Thoracic aorta (tissue), 2 donors: ENCODE measurements at places on chromosomes 4 and X. TPM values are rescaled to one million over a fixed set of nuclear protein-coding genes. Genes with fewer than 3 reads are reported as not detected.

DNA sequence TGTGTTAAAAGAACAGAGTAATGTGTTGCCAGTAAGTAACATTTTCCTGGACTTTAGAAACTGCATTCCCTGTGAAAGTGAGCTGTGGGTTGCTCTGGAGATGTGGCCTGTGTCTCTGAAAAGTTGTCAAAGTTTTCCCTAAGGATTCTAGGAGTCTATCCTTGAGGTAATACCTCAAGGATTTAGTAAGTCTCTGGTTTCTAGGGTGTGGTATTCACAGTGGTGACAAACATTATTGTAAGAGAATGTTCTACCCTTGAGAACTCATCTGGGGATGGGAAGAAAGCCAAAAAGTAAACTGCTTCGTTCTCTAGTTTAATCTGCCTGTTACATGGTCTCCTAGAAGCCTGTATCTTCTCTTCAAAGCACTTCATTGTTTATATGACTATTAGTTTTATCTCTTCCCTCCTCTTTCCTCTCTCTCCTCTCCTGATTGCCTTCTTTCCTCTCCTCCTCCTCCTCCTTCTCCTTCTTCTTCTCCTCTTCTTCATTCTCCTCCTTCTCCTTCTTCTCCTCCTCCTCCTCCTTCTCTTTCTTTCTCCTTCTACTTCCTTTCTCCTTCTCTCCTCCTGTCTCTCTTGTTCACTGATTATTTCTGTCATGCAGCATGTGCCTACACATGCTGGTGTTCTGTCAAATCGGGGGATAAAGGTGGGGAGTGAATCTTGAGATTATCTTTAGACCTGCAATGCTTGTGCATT, 321.3 kb downstream of the PTTG2 start:
- H3K4me3 ChIP-seq = no peak overlapping the region
- DNase-seq = no peak
- H3K4me1 ChIP-seq = peaks cover 30% of the 10 kb centered on the region
- H3K27ac ChIP-seq = peak overlapping the region; percentile 9

GRCh38 chr4:77566148-77566547, 39.5 kb upstream of the CXCL13 start:
- H3K4me3 ChIP-seq = no peak overlapping the region
- no peak for DNase-seq
- H3K27ac ChIP-seq = no peak overlapping the region
- no peaks in the 10 kb centered on the region for H3K27me3 ChIP-seq

The TCEAL6 gene
- not detected for total RNA-seq

DNA sequence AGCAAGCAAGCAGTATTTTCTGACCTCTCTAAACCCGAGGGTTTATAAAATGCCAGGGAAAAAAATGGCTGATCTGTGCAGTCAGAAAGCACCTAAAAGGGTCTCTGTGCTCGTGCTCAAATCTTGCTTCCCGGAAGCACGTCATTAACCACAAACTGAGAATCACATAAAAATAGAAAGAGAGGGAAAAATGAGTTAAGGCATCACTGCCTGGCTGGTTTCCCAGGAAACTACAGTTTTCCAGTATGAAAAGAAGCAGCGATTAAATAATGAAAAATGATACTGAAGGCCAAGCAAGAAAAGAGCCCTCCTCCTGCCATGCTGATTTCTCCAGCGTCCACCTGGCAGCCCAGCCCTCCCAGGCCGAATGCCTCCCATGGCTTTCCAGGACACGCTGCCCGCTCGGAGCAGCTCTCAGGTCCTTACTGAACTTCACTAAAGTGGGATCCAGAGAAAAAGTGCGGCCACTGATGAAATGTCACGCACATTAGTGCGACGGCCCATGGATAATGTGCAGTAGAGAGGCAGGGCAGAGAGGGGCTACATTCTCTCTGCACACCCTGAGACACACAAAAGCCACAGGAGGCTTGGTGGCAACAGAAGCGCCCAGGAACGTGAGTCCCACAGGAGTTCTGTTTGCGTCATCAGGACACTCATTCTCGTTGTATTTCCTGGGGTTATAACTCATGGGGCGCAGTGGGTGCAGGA, 80.4 kb downstream of the WFS1 start:
- no peak overlapping the region for H3K4me3 ChIP-seq
- H3K27ac ChIP-seq = no peak overlapping the region
- DNase-seq = no peak
- H3K27me3 ChIP-seq = no peaks in the 10 kb centered on the region
- H3K4me1 ChIP-seq = no peaks in the 10 kb centered on the region

The AIFM1 gene
- total RNA-seq = 11.4 TPM

DNA sequence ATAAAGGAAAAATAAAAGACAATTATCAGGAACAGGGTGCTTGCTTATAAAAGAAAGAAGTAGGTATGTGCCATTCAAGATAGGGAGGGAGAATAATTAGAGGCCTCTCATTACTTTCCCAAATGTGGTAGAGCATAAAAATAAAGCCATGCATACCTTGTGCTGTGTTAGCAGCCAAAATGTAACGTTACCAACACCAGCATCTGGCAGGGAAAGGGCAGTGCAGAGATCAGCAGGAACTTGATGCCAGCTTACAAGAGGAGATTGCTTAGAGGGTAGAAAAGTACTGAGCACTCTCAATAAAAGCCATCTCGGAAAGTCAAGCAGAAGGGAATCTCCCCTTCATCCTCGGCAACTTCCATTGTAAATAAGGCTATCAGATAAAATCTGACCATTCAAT, 195.6 kb downstream of the RASL11B start:
- no peak for DNase-seq
- no peaks in the 10 kb centered on the region for H3K27me3 ChIP-seq
- H3K36me3 ChIP-seq = no peaks in the 10 kb centered on the region
- peaks cover 17% of the 10 kb centered on the region for H3K4me1 ChIP-seq
- H3K27ac ChIP-seq = peak overlapping the region; percentile 75
